NCI-H1417 treated with DMSO at 0.1 percent for 48 hours (cell line): ENCODE measurements at places on chromosomes 2 and 18.

DNA sequence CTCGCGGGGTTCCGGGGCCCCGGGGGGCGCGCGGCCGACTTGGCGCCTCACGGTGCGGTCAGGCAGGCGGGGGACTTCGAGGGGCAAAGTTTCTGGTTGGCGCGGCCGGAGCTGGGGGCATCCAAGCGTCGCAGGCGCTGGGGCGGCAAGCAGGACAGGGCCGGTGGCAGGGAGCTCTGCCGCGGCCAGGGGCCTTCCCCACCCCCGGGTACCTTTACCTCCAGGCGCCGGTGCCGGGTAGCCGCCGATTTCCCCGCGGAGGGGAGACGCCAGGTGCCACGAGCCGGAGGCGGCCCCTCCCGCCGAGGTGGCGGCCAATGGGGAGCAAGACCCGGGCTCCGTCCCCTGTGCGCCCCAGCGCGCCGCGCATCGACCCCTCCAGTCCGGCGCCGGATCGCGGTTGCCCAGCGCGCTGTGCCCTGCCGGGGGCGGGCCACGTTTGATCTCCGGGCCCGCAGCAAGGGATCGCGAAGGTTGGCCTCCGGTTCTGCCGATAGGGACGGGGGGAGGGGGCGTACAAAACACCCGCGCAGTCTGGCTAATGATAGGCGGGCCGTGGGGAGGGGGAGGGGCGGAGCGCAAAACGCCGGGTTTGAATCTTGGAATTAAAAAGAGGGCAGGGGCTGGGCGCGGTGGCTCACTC lies at the start of gene ST8SIA5:
TSS of gene ST8SIA5 (minus strand) at position 495 of the 643 bp plus-strand sequence. CDS start 545 bp downstream, outside the sequence.
- peak; percentile 44 for DNase-seq

GRCh38 chr2:33581872-33582271 lies 17.2 kb downstream of the FAM98A start:
- DNase-seq, result no peak

- DNase-seq, result no peak
Observed at GRCh38 chr2:143357966-143358365, 228.7 kb downstream of the ARHGAP15 start.

GRCh38 chr2:118115761-118116160 lies 27.5 kb downstream of the INSIG2 start:
- DNase-seq, result no peak

GRCh38 chr2:20080428-20080827 lies 29.0 kb upstream of the LAPTM4A start:
- DNase-seq, result no peak

- DNase-seq, result no peak
Observed at GRCh38 chr2:130807659-130808385, 28.9 kb upstream of the ARHGEF4 start.

GRCh38 chr18:12321333-12321732 lies 13.3 kb downstream of the TUBB6 start:
- no peak for DNase-seq

- no peak for DNase-seq
Observed at GRCh38 chr2:233450864-233451575, 96.7 kb downstream of the DGKD start.

- no peak for DNase-seq
Observed at GRCh38 chr2:204024503-204024902, 87.9 kb downstream of the ICOS start.

GRCh38 chr2:20745924-20746555 lies 76.9 kb downstream of the LDAH start:
- DNase-seq, result no peak

DNA sequence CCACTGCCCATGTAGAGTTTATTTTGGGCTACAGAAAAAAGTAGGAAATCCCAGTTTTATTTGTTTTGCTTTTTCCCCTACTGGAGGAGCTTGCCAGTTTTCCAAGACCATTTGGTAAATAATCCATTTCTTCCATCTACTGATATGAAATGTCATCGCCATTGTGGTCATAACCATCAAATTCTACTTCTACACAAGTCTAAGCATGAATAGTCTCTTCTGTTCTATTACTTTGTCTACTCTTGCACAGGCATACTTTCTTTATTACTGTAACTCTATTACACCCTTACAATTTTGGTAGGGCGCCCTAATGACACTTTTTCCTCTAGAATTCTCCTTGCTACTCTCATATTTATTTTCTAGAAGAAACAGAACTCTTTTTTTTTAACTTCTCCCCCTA lies 120.7 kb downstream of the ATAD2B start:
- no peak for DNase-seq

- no peak for DNase-seq
Observed at GRCh38 chr18:11808001-11808855, 43.0 kb upstream of the CHMP1B start.

- no peak for DNase-seq
Observed at GRCh38 chr2:199456383-199457146, 1.2 kb downstream of the SATB2 start.

DNA sequence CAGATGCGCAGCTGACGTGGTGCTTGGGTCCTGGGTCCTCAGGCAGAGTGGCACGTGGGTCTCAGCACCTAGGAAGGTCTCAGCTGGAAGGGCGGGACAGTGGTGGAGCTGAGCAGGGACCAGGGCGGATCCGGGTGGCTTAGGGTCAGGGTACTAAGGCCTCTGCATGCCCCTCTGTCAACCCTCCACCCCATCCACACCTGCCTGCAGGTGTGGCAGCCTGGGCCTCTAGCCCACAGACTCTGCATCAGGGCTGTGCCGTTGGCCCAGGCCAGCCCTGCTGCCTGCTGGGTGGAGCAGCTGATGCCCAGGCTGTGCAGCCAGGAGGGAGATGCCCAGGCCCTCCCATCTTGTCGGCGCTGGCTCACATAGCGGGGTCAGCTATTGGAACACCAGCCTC lies 24.6 kb upstream of the OTOS start:
- no peak for DNase-seq

DNA sequence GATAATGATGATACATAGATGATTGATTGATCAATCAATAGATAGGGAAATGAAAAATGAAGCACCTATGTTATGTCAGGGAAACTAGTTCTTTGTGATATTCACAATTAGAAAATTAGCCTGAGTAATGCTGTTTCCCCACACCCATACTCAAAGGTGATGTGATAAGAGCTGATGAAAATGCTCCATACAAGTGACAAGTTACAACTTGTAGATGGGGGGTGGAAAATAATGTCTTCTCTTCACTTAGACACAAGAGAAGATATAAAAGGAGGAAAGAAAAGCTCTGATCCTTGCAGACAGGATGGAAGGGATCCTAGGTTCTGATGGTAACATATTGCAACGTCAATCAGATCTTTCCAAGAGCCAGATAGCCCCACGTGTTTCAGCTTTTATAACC lies 365.9 kb downstream of the AKAIN1 start:
- DNase-seq, result no peak

DNA sequence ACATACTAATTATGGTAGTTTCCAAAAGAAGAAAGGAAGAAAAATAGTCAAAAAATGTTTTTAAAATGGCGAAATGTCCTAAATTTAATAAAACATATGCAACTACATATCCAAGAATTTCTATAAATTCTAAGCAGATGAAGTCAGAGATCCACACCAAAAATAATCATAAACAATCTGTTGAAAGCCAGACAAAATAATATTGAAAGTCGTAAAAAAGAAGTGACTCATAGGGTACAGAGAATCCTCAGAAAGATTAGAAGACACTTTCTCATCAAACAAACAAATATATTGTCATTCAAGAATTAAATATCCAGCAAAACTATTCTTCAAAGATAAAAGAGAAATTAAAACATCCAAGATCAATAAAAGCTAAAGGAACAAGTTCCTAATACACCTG lies 281.4 kb upstream of the ZNF804A start:
- no peak for DNase-seq

- no peak for DNase-seq
Observed at GRCh38 chr2:113711851-113712250, 44.6 kb downstream of the SLC35F5 start.

GRCh38 chr2:225597911-225598310 lies 198.4 kb downstream of the NYAP2 start:
- no peak for DNase-seq

DNA sequence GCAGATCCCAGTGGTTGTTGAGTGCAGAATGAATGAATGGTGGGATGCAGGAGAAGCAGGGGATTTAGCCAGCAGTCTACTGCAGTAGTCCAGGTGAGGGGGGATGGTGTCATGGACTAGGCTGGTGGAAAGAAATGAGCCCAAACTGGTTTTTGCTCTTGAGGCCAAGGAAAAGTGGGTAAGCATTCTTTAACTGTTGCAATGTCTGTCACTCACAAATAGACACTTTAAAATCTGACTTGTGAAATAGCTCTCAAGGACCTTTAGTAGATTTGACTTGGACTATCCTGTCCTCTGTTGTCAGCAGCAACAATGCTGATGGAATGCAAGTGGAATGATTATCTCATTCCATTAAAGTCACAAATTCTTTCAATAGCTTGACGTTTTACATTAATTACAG lies 37.5 kb upstream of the STK17B start:
- DNase-seq, result no peak

- no peak for DNase-seq
Observed at GRCh38 chr2:38751596-38752410, 642 bp upstream of the SRSF7 start.

- DNase-seq, result no peak
Observed at GRCh38 chr2:238284802-238285515, 3.5 kb downstream of the PER2 start.

DNA sequence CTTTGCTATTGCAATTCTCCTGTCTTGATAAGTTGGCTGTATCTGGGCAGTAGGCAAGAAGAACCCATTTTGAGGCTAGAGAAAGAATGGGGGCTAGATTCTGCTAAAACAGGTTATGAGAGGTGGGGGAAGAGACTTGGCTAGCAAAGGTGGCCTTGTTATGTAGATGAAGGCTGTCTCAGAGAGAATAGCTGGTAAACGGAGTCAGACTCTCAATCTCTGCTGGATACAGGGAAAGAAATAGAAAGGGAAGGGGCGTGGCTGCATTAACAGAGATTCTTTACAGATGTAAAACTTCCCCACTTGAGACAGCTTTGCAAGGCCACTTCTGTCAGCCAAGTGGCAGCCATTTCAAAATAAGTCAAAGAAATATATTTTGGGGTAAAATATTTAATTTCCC lies 38.1 kb upstream of the ARHGAP25 start:
- DNase-seq, result no peak

DNA sequence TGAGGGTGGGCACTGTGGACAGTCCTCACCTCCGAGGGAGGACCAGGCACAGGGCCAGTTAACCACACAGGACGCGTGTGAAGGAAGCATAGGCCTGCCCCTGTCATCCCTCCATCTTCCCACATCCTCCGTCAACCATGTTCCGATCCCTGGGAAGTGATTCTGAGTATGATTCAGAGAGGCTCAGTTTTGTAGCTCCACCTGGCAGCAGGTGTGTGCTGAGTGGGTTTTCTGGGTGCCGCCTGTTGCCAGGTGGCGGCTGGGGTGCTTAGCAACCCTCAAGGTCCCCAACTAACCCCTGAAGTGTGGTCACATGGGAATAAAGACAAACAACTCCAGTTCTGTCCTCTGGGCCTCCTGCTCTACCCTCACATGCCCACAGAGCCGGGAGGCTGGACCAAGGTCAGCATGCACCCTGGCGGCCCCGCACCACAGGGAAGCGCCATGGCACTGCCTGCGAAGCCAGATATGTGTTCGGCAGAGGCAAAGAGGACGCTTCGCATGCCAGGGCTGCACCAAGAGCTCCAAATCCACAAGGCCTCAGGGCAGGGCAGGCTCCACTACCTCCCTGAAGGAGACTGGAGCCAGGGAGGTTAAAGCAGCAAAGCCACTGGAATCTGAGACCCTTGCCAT lies 60.0 kb downstream of the ADCY3 start:
- no peak for DNase-seq

DNA sequence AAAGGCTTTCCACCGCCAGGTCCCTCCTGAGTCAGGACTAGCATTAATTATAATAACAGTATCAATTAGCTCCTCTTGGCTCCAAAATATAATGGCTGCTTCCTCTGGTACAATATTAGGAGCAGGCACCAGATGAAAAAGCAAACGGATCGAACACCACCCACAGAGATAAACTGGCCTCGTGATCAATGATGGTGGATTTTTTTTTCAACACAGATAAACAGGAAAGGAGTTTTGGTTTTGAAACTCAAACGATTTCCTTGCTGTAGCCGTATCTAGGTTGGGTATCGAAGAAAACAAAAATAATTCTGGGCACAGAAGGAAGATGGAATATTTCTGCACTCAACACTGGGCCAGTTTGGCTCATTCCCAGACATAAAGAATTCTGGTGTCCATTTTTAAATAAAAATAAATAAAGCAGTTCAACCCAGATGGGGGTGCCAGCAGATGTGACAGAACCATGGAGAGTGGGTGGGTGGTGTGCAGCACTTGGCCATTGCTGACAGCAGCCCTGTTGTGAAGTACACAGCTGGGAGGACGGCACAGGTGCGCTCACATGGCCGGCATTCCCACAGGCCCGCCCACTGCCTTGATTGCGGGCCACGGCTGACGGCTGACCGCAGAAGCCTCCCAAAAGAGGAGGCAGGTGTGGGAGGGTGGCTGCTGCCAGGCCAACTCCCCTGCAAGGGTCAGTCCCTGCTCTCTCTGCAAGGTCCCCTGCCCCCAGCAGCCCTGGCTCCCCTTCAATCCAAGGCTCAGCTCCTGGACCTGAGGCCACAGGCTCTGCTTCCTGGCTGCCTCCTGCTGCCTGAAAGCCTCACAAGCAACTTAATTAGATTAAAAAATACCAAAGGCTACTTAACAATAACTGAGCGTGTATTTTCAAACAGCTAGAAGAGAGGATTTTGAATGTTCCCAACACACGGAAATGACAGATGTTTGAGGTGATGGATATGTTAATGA lies 351.9 kb upstream of the ID2 start:
- no peak for DNase-seq

DNA sequence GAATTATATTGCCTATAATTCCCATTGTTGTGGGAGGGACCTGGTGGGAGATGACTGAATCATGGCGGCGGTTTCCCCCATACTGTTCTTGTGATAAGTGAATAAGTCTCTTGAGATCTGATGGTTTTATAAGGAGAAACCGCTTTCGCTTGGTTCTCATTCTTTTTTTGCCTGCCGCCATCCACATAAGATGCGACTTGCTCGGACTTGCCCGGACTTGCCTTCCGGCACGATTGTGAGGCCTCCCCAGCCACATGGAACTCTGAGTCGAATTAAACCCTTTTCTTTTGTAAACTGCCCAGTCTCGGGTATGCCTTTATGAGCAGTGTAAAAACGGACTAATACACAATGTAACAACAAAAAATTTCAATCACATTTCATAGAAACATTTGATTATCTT lies 115.8 kb downstream of the C2orf74 start:
- DNase-seq, result no peak

GRCh38 chr2:39306626-39307025 lies 62.9 kb upstream of the CDKL4 start:
- no peak for DNase-seq
